Gastroesophageal sphincter (tissue), 4 donors: ENCODE measurements at places on chromosomes 5 and 9. TPM values are rescaled to one million over a fixed set of nuclear protein-coding genes. Genes with fewer than 3 reads are reported as not detected.
A peak's percentile ranks its signal among the peaks of the same experiment; 100 is the strongest.

Gene WDR38
- not detected for total RNA-seq

Gene CER1
- not detected for total RNA-seq

Gene JMY
- 54.2 TPM for total RNA-seq

Gene EQTN
- not detected for total RNA-seq

Gene RGS3
- 75.8 TPM for total RNA-seq

Gene NHP2
- 237 TPM for total RNA-seq

Gene MLANA
- not detected for total RNA-seq

Gene LCN1
- total RNA-seq: not detected

Gene EDIL3
- 12.2 TPM for total RNA-seq

Gene IRGM
- total RNA-seq: not detected

Gene PCDHB7
- total RNA-seq: 1.9 TPM

- no peak for ATAC-seq
These were observed 2.6 kb downstream of the HDAC3 start for GRCh38 chr5:141633871-141634561.

DNA sequence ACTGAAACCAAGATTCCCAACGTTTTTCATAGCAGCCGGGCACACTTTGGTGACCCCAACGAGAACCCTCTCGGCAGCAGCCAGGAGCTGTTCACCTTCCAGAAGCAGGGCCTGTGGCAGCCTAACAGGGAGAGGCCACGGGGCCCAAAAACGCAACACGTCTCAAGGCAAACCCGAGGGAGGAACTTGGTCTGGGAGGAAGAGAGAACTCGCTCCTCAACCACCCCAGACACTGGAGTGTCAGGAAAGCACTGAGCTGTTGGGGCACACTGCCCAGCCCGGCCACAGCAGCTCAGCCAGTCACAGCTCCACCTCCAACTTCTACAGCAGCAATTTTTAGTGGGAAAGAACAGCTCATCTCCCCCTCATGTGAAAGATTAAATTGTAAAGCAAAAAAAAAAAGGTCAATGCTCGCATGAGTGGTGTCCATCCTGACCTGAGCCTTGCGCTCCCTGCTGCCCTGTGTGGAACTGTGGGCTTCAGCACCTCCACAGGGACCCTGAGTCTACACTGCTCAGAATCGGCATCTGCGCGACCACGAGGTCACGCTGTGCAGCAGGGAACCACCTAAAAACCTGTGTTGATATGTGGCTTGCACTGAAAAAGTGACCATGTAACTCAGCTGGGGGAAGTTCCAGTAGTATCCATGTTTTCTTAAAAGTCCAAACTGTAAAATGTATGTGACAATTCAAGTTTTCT lies 55.0 kb downstream of the IPPK start:
- no peak for ATAC-seq

- no peak for ATAC-seq
These were observed 221.0 kb upstream of the IER5L start for GRCh38 chr9:129398961-129399633.

GRCh38 chr5:34998058-34998789 lies 49.5 kb downstream of the AGXT2 start:
- ATAC-seq: no peak

DNA sequence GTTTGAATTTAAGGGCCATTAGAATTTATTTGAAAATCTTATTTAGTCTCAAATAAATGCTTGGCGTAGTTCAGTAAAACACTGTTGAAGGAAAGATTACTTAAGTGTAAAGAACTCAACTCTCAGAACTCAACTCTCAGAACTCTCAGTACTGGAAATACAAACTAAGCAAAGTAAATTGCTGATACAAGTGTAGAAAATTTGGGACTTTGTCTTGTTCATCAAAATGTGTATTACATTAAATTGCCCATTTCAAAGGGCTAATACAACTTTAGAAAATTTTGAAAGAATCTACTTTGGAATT lies 99.4 kb downstream of the CSNK1G3 start:
- no peak for ATAC-seq

GRCh38 chr5:75551471-75551870 lies 39.8 kb downstream of the POLK start:
- ATAC-seq: no peak

DNA sequence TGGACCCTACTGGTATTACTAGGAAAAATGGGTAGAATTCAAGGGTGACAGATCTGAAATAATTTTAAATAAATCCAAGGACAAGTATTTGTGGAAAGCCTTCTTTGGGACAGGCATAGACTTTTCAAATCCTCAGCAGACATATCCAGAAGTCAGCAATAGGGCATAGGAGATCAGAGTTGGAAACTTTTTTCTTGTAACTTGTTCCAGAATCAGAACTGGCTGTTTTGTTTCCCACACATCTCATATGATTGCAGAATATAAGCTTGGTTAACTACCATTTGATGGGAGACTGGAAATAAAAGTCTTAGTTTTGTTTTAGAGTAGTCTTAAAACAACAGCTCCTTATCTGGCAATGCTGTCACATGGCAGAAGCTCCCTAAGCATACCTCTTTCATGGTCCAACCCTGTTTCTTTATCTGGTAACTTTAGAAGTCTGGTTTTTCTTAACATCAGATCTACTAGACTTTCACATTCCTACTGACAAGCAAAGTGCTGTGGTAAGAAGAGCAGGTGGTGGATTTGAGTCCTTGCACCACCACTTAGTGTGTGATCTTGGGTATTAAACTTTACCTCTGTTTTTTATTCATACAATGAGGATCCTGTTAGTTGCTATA lies 25.1 kb downstream of the XRCC4 start:
- no peak for ATAC-seq

GRCh38 chr9:8863886-8864544 lies 1064.4 kb upstream of the DMAC1 start:
- no peak for ATAC-seq

GRCh38 chr5:107241841-107242240 lies 428.9 kb downstream of the EFNA5 start:
- no peak for ATAC-seq

DNA sequence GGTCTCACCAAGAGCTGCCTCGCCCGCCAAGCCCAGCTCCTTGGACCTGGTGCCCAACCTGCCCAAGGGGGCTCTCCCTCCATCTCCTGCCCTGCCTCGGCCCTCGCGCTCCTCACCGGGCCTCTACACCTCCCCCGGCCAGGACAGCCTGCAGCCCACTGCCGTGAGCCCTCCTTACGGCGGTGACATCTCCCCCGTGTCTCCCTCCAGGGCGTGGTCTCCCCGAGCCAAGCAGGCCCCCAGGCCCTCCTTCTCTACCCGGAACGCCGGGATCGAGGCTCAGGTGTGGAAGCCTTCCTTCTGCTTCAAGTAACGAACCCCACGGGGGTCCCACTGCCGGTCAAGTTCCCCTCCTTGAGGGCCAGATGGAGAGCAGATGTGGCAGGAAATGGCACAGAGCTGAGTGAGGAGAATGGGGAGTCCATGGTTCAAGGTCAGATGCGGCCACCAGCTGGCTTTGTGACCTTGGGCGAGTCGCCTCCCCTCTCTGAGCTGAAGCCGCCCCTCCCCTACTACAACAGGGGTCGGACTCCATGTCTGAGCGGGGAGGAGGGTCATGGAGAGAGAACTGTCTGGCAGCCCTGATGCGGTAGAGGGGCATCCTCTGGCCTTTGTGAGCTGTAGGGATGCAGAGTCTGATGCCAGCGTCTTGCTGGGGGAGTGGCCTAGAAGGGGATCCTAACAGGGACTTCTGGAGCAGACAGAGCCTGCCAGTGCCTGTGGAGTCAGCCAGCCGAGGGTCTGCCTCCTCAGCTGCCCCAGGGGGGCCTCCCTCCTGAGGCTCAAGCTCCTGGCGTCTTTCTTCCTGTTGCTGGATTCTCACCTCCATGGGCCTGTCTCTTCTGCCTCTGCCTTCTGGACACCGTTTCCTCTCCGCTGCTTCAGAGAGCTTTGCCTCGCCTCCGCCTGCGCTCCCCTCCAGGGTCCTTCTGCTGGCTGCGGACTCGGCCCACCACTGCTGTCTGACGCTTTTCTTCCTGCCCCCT lies 9.9 kb downstream of the SYNPO start:
- no peak for ATAC-seq

- peak; percentile 94 for ATAC-seq
These were observed 10.4 kb upstream of the NHP2 start for GRCh38 chr5:178163772-178164735.

DNA sequence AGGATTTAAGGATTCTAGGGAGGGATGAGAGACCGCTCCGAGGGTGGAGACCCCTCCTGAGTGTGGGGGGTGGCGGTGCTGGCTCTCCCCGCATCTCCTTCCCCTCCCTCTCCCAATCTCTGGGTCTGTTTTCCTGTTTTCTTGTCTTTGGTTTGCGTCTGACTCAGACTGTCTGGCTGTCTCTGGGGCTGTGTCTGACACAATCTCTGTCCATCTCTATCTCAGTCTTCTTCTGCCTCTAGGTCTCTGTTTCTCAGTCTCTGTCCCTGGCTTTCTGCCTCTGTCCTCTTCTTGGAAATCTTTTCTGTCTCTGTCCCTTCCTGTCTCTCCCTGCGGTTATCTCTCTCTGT lies 196 bp upstream of the GRM6 start:
- no peak for ATAC-seq

- no peak for ATAC-seq
These were observed 312.1 kb downstream of the TMEM232 start for GRCh38 chr5:110414360-110414759.

GRCh38 chr5:151682751-151683331 lies 3.9 kb downstream of the SPARC start:
- ATAC-seq: no peak

DNA sequence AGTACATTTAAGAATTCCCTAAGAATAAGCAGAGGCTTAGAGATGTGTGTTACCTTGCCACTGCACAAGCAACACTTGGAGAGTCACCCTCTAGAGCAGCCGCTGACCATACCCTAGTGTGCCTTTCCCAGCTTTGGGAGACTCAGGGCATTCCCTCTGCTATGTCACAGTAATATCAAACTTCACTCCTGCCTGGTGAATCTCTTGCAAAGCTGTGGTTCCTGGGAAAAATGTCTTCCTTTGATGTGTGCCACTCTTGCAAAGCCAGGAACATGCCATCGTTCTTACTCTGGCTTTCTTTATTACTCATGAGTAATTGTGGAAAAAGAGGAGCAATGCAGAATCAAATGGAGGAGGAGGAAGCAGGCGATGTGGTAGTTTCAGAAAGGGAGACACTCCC lies 173.2 kb downstream of the CCDC192 start:
- ATAC-seq: no peak

DNA sequence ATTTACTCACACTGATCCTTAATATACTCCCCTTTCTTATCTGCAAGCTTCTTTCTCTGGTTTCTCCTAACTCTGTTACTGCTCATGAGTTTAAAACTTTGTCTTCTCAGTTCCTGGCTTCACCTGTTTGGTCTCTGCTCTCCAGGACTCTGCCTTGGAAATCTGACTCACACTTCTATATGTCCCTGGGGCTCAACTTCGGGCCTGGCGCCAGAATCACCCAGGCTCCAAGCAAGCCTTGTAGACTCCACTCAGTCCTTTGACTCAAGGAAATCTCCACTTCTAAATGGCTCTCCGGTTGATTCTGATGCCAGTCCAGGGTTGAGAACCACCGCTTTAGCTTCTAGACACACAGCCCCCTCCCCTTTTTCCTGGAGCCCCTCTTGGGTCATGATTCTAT lies 57.8 kb downstream of the TMC1 start:
- ATAC-seq: no peak

DNA sequence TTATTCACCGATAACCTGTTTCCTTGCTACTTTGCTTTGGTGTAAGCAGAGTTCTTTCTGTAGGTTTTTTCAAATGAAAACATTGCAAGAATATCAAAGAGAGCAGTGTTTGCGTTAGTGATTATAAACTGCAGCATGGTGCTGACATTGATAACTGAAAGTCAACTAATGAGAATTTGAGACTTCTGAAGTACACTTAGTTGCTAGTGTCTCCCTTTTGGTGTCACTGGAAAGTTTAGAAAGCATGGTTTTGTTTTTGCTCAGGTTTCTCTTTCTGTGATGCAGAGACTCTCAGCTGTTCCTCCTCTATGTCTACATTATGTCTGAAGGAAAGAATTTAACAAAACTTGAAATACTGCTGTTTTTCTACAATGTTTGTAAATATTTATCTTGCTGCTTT lies 80.2 kb upstream of the ZNF169 start:
- ATAC-seq: no peak

GRCh38 chr5:134106991-134107701 lies 7.3 kb upstream of the TCF7 start:
- ATAC-seq: no peak

DNA sequence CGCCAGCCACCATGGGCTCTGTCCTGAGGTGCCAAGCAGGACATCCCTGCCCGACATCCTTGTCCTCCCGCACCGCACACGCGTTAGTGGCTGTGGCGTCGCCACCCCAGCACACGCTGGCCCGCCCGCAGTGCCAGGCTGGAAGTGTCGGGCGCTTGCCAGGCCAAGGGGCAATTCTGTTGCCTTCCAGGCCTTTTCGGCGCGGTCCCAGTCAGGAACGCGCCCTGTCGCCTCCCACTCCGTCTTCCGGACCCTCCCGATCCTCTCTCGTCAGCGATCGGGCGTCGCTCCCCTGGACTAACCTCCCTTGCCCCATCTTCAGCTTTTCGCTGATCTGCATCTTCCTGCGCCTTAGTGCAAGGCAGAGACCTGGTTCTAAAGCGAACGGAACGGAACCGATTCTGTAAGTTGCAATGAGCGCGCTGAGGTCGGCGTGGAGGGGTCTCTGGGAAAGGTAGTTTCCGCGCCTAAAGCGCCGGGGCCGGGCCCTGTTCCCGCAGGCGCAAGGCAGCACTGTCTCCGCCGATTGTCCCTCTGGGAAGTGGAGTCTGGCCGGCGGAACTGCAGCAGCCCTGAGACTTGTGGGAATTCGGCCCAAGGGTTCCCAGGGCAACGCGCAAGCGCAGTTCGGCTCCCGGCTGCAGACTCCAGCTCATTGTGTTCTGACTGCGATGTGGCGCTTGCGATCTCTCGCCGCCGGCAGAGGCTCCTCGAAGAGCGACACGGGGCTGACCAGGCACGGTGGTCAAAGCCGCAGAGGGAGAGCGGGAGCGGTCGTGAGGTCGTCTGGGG lies at the start of gene ZNF454:
ZNF454 (plus strand) TSS at position 630 of the 792 bp plus-strand sequence. CDS start 1,594 bp downstream, outside the sequence.
- ATAC-seq: peak; percentile 97

DNA sequence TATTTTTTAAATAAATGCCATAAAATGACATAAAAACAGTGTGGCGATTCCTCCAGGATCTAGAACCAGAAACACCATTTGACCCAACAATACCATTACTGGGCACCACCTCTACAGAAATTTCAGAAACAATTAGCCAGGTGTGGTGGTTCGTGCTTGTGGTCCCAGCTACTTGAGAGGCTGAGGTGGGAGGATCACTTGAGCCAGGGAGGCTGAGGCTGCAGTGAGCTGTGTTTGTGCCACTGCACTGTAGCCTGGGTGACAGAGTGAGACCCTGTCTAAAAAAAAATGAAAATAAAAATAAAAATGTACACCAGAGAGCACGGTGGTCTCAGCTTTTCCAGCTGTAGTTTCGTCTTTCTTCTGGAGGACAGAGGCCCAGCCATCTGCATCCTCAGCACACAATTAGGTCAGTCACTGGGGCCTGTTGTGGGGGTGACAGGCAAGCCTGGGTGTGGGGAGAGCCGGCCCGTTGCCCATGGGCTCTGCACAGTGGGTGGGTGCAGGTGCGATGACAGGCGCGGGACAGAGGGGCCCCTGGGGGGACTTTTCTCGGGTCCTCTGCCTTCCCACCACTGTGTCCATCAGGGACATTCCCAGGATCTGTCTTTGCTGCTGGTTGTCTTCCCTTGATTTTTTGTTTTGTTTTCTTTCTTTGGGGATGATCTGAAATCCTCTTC lies 9.8 kb downstream of the COL5A1 start:
- ATAC-seq: no peak

- ATAC-seq: no peak
These were observed 260.4 kb downstream of the CWC27 start for GRCh38 chr5:65029178-65029577.

GRCh38 chr5:117302949-117303348 lies 728.3 kb upstream of the SEMA6A start:
- no peak for ATAC-seq

- no peak for ATAC-seq
These were observed 79.1 kb upstream of the RARS1 start for GRCh38 chr5:168407211-168407610.
